Activated T-helper 1 cell treated with anti-CD3 and anti-CD28 coated beads, Interleukin-12 subunit alpha, Interleukin-12 subunit beta, Interleukin-2, Interleukin-4 antibody, amounts not matched to agents 30 ng/mL and 10 ng/mL and 1 ng/mL, durations not matched to agents 14 hours and 24 hours and 36 hours (primary cell): ENCODE measurements at places on chromosomes 16 and 17. TPM values are rescaled to one million over a fixed set of nuclear protein-coding genes. Genes with fewer than 3 reads are reported as not detected.

The ZPBP2 gene
- 0.37 TPM in 1 of 2 replicates, not detected in the other for total RNA-seq

The TIGD7 gene
- total RNA-seq: 2.0 and 3.1 TPM in 2 replicates

The HIGD1B gene
- total RNA-seq: not detected in 2 replicates

The CCL23 gene
- total RNA-seq: not detected in 2 replicates

The ICAM2 gene
- total RNA-seq: 58.3 and 62.1 TPM in 2 replicates

The GUCY2D gene
- not detected in 2 replicates for total RNA-seq

The TLCD3B gene
- total RNA-seq: 1.6 and 1.9 TPM in 2 replicates

The KRT24 gene
- total RNA-seq: not detected in 2 replicates

The C17orf113 gene
- 0.05 TPM in 2 replicates for total RNA-seq

The PLK1 gene
- total RNA-seq: 45.2 and 54.7 TPM in 2 replicates

The KRT33A gene
- not detected in 2 replicates for total RNA-seq

The PLLP gene
- 0.26 TPM in 1 of 2 replicates, not detected in the other for total RNA-seq

The HOXB3 gene
- 2.5 and 2.8 TPM in 2 replicates for total RNA-seq

The PRCD gene
- not detected in 2 replicates for total RNA-seq

The CRYM gene
- not detected in 2 replicates for total RNA-seq

The RASD1 gene
- total RNA-seq: 10.1 and 12.9 TPM in 2 replicates

The UBTF gene
- 201 and 215 TPM in 2 replicates for total RNA-seq

The GPR142 gene
- total RNA-seq: not detected in 2 replicates

The ADAD2 gene
- total RNA-seq: not detected in 2 replicates

The WWOX gene
- 16.0 and 17.8 TPM in 2 replicates for total RNA-seq

The MMP2 gene
- total RNA-seq: not detected in 2 replicates

The KPNB1 gene
- 718 and 719 TPM in 2 replicates for total RNA-seq

The ASPA gene
- not detected in 2 replicates for total RNA-seq

The ACSM3 gene
- 1.9 and 2.9 TPM in 2 replicates for total RNA-seq

The MYH13 gene
- total RNA-seq: not detected in 2 replicates

The CASKIN1 gene
- total RNA-seq: 1.0 and 1.2 TPM in 2 replicates

The PCGF2 gene
- total RNA-seq: 3.7 and 4.6 TPM in 2 replicates

The XYLT1 gene
- 16.4 and 20.1 TPM in 2 replicates for total RNA-seq

The SYT17 gene
- total RNA-seq: 0.37 and 0.54 TPM in 2 replicates

The HSD11B2 gene
- total RNA-seq: 3.6 and 5.0 TPM in 2 replicates

The CTF1 gene
- 0.23 and 0.29 TPM in 2 replicates for total RNA-seq

The ERAL1 gene
- 60.4 and 61.5 TPM in 2 replicates for total RNA-seq

The KRT31 gene
- total RNA-seq: not detected in 2 replicates
